Fibroblast of villous mesenchyme (primary cell): ENCODE measurements at places on chromosomes 11 and 22.

GRCh38 chr11:11313902-11314692 is 39.0 kb downstream of the CSNK2A3 start:
- no peak for DNase-seq

- no peak for DNase-seq
Observed at GRCh38 chr11:6653097-6653496, 2.5 kb downstream of the DCHS1 start.

DNA sequence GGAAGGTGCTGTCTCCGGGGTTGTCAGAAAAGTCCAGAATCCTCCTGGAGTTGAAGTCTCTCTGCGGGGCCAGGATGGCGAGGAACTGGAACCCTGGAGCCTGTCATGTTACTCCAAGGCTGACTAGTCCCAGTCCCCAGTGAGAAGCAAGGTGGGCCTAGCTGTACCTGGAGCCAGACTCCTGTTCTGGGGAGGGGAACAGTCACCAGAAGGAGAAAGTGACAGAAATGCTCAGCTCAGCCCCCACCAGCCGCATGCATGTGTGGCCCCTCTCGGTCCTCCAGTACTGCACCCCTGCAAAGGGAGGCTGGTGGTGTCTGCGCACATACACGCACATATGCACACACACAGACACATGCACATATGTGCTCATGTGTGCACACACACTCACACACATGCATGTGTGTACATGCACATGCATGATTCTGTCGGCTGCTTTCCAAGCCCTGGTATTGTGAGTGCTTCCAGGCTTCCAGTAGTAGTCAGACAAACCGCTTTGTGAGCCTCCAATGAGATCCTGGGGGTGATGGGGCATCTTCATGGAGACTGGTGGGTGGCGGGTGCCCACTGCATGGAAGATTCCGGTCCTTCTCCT is 54.3 kb downstream of the RTL6 start:
- no peak for DNase-seq

GRCh38 chr11:45917286-45917622 is 423 bp downstream of the PEX16 start:
- DNase-seq, result no peak

DNA sequence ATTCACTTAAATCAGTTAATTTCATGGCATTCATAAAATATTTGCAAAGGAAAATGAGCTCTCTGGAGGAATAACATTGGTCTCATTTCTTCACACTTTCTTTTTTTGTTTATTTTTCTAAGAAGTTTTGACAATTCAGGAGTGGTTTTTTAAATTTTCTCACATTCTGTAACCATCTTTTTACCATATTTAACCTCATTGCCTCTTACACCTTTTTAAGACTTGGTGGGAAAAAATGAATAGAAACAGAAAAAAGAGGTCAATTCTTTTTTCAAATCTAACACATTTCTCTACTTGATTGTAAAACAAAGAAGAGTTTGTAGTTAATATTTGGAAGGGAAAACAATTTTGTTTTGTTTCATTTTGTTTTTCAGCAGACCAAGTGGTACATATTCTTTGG is 1034.7 kb upstream of the RAG2 start:
- DNase-seq, result no peak

DNA sequence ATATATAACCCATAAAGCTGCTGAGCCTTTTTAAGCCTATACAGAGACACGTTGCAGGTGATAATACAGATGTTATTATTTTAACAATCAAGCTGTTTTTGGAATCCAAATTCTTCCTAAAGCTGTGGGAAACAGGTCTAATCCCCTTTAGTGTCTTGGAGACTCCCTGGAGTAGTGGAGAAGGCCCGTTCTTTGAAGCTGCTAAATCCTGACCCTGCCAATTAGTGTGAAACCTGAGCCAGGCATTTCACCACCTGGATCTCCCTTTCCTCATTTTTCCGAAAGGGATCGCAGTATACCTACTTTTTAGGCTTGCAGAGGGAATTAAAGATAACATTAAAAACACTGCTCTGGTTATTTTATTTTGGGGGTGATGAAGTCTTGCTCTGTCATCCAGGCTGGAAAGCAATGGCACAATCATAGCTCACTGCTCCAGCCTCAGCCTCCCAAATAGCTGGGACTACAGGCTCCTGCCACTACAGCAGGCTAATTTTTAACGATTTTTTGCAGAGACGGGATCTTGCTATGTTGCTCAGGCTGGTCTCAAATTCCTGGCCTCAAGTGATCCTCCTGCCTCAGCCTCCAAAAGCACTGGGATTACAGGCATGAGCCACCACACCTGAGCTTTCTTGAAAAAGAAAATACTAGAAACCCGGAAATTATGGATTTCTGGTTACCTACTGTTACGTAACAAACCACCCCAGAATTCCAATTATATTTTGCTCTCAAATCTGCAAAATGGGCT is 1.7 kb upstream of the EIF4ENIF1 start:
- DNase-seq, result no peak
